Cardiac muscle cell (in vitro differentiated cells and primary cell): ENCODE measurements at places on chromosomes 16 and 17. TPM values are rescaled to one million over a fixed set of nuclear protein-coding genes. Genes with fewer than 3 reads are reported as not detected.

- peak; percentile 54 for DNase-seq
These were observed 580 bp downstream of the BCAR1 start for GRCh38 chr16:75250809-75251279.

GRCh38 chr16:54412037-54412436 is 125.5 kb upstream of the IRX3 start:
- DNase-seq: no peak

- DNase-seq: peak; percentile 51
These were observed 48.8 kb downstream of the SDK2 start for GRCh38 chr17:73595479-73595878.

DNA sequence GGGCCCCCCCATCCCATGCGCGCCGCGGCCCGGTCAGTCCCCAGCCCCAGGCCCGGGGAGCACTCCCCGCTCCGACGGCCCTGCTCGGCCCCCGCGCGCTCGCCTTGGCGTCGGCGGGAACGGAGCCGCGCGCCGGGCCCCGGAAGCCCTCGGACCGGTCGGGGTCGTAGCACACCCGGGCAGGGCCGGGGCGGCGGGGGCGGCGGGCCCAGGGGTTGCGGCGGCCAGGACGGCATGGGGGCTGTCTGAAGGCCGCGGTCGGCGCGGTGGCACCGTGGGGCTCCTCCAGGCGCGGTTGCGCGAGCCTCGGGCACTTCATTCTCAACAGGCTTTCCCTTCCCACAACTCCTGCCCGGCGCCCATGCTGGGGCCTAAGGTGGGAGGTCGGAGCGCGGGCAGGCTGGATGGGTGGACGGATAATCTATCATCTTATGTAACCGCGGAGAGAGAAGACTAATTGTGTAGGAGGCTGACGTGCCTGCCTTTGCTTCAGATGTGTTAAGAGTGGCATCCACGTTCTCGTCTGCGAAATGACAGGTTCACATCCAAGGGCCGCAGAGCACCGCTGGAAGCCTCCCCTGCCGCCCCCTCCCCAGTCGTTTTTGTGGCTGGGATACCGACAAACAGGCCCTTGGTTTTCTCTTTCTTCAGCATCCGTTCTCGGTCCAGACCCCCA is 708 bp downstream of the BAIAP2 start:
- DNase-seq: peak; percentile 42

ZACN gene
- not detected in 2 replicates for total RNA-seq

- no peak for DNase-seq
These were observed 55.0 kb downstream of the SALL1 start for GRCh38 chr16:51095890-51096626.

CHD3 gene
- 40.2 and 64.7 TPM in 2 replicates for total RNA-seq
